Panc1 (cell line): ENCODE measurements at places on chromosomes 4 and X. TPM values are rescaled to one million over a fixed set of nuclear protein-coding genes. Genes with fewer than 3 reads are reported as not detected.

DNA sequence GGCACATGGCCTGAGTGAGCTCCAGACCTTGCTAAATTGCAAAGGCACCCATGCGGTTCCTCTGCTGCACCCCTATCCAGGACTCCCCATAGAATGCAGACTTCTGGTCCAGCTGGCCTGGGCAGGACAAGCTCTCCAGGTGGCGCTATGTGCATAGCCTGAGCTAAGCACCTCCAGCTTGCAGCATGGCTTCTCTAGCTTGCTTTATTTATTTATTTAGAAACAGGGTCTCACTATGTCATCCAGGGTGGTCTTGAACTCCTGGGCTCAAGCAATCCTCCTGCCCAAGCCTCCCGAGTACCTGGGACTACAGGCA is 5.5 kb upstream of the WFS1 start:
- peaks cover 4% of the 10 kb centered on the region; the same call in 1 of the 2 replicates for H3K4me1 ChIP-seq
- H3K4me3 ChIP-seq = no peak overlapping the region
- H3K27me3 ChIP-seq = no peaks in the 10 kb centered on the region

DNA sequence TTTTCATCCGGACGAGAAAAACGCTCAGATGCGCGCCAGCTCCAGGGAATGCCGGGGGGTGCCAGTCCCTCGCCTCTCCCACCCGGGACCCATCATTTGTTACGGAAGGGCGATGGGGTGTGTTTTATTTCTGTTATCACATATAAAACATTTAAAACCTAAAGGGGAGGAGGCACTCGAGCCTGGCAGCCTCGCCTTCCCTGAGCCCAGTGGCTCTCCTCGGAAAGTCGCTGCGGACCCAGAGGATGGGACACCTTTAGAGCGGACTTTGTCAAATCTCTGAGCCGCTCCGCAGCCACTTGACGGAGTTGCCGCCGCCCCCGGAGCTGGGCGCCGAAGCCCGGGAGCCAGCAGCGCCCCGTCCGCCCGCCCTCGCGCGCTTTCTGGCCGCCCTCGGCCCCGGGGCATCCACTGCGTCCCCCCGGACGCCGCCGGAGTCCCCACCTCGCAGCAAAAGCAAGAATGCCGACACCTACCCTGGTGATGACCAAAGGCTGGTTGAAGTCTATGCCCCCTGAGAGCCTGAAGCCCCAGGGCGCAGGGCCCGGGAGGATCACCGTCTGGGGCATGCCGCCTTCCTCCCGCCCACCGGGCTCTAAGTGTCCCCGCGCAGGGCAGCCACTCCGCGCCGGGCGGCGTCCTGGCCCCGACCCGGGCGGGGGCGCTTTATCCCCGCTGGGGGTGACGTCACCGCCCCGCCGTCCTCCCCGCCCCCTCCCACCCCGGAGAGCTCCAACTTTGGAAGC is at the start of gene PDLIM3:
Gene PDLIM3, minus strand, starts transcription at position 642 of the 746 bp plus-strand sequence. Its CDS starts 73 bp downstream, at position 569.
- H3K36me3 ChIP-seq = no peaks in the 10 kb centered on the region; the same call in 1 of the 2 replicates
- H3K27me3 ChIP-seq = peaks cover 25% of the 10 kb centered on the region
- no peak for DNase-seq
- H3K4me1 ChIP-seq = peaks cover 2% of the 10 kb centered on the region; the same call in 1 of the 2 replicates
- H3K4me3 ChIP-seq = peak within 1 kb of the TSS; percentile 44

DNA sequence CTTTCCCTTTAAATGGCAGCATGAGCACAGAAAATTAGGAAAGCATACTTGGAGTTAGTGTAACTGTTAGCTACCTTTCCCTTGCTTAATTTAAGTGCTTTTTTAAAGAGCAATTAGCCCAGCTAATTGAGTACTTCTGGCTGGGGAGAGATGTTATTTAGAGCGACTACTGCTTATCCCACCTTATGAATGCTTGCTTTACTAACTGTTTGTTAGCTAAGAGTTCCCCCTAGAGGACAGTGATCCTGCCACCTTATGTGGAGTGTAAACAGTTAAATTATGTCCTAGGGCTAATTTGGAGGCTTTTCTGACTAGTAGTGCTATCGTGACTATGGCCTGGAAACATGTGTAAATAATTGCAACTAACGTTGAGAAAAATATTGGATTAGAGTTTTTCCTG is 909.4 kb downstream of the FSTL5 start:
- no peak overlapping the region for H3K4me3 ChIP-seq
- no peaks in the 10 kb centered on the region for H3K27me3 ChIP-seq
- no peaks in the 10 kb centered on the region for H3K4me1 ChIP-seq
- DNase-seq = no peak

- no peak overlapping the region for H3K27ac ChIP-seq
- H3K36me3 ChIP-seq = no peaks in the 10 kb centered on the region
- no peak for DNase-seq
- no peaks in the 10 kb centered on the region for H3K4me1 ChIP-seq
- H3K4me3 ChIP-seq = no peak overlapping the region
Observed at GRCh38 chr4:152014280-152014679, 253.5 kb upstream of the GATB start.

DNA sequence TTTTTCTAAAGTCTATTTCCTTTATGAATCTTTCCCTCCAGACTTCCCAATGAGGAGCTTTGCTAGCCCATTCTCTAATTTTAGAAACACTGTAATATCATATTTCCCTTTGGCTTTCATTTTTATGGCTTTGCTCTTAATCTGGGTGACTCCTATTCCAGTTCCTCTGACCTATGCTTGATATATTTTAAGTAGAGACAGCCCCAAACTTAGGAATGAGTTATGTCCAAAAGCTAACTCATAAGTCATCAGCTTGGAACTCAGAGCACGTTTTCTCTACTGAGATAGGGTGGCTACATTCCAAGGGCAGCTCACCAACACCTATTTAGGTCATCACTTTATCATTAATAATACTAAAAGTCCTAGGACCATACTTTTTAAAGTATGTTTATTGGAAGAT is 77.8 kb downstream of the OR13H1 start:
- H3K27ac ChIP-seq = no peak overlapping the region
- H3K36me3 ChIP-seq = no peaks in the 10 kb centered on the region
- H3K4me1 ChIP-seq = no peaks in the 10 kb centered on the region
- peaks cover 20% of the 10 kb centered on the region for H3K27me3 ChIP-seq
- H3K4me3 ChIP-seq = no peak overlapping the region
- no peak for DNase-seq

DNA sequence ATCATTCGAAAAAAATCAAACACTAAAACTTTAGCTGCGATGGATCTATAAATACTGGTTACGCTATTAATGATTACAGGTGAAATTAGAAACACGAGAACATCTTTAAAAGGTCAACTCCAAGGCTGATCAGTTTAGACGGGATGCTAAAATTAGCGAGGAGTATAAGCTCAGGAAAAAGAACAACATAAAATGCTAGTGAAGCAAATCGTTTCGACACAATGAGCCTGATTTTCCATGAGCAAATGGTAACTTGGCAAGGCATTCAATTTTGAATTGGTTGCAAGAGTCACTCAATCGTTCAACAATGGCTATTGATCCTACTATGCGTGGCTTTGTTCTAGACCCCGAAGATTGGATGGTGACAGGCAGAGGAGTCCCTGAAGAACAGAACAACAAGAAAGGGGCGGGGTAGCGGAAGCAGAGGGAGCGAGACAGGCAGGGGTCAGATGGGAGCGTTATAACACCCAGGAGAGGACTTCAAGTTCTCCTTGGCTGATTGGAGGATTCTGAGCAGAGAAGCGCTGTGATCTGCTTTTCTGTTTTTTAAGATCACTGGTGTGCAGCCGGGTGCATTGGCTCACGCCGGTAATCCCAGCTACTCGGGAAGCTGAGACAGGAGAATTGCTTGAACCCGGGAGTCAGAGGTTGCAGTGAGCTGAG is 146.5 kb downstream of the RBM47 start:
- no peaks in the 10 kb centered on the region for H3K4me1 ChIP-seq
- no peaks in the 10 kb centered on the region for H3K36me3 ChIP-seq
- H3K27ac ChIP-seq = no peak overlapping the region
- no peak overlapping the region for H3K4me3 ChIP-seq

DNA sequence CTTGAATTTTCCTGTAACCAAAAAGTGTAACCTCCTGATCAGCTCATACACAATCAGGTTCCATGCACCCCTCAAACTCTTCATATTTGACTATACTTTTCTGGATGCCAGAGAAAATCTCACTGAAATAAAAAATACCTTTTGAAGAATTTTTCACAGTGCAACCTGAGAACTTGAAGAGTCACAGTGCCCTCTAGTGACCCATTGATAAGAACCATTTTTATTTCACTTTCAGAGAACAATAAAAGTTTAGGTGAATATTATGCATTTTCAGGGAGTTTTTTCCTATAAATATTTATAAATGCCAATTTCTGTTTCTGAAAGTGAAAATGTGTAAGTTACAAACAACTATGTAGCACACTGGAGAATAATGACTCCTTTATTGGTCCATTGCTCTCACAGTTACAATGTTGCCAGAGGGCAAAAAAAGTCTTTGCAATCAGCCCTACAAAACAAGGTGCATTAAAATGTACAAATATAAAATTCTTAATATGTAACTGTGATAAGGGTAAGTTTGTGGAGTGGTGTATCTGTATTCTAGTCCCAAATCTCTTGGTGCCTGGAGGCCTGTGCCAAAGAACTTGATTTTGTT is 153.6 kb upstream of the INTU start:
- no peak for DNase-seq
- H3K4me3 ChIP-seq = no peak overlapping the region
- no peaks in the 10 kb centered on the region for H3K27me3 ChIP-seq
- H3K27ac ChIP-seq = no peak overlapping the region

DNA sequence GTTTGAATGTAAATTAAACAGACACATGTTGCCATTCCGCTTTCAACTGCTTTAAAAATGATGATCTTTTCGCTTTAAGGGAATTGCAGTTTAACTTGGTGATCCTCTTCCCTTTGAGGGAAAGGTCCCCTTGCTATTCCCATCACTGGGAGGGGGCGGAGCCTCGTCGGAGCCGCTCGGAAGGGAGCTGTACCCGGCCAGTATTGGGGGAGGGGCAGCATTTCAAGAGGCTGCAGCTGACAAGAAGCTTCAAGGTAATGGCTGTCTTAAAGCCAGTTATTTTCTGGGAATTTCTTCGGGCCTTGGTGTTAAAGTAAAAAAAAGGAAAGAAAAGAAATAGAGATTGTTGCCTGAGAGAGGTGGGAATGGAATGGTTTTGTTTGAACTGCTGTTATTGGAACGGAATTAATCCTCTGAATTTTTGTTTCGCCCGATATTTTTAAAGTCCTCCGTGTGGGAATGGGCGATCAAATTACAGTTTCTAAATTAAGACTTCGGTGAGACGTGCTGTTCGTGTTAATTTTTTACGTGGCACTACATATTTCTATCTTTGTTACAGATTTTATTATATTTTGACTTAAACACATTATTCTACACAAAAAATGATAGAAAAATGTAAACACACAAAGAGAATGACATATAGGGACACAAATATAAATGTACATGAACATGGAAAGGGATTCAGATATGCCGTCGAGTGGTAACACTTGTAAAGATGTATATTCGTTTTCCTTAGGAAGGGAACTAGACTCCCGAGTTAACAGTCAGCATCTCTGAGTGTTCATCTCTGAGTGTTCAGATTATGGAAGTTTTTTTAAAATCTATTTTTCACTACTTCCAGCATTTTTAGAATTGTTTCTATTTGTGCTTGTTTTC is 9.2 kb downstream of the PWWP3B start:
- no peak for DNase-seq
- peak overlapping the region; percentile 30; the same call in 1 of the 2 replicates for H3K4me3 ChIP-seq
- no peaks in the 10 kb centered on the region for H3K36me3 ChIP-seq
- peaks cover 2% of the 10 kb centered on the region; the same call in 1 of the 2 replicates for H3K27me3 ChIP-seq
- H3K27ac ChIP-seq = no peak overlapping the region
- no peaks in the 10 kb centered on the region for H3K4me1 ChIP-seq

GRCh38 chrX:126064901-126065541 is 101.1 kb downstream of the DCAF12L2 start:
- H3K4me1 ChIP-seq = no peaks in the 10 kb centered on the region
- no peaks in the 10 kb centered on the region for H3K27me3 ChIP-seq
- DNase-seq = no peak
- H3K36me3 ChIP-seq = no peaks in the 10 kb centered on the region

The ADAM29 gene
- total RNA-seq = not detected

The PAGE2 gene
- not detected for total RNA-seq

DNA sequence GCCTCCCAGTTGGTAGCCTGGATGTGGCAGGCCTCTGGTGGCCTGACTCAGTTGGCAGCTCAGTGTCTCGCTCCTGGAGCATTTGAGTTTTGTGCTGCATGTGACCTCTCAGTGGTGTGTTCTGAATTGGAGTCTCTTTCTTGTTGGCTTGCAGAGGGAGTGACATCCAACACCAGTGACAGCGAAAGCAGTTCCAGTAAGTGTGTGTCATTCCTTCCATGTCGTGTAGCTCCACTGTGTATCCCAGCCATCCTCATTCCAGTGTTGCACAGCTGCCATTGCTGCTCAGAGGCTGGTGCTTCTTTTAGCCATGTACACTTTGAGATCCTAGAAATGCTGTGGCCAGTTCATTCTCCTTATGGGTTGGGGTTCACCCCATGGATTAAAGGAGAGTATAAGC is 52.4 kb downstream of the DLG3 start:
- no peak overlapping the region for H3K4me3 ChIP-seq
- H3K27me3 ChIP-seq = no peaks in the 10 kb centered on the region
- no peak overlapping the region for H3K27ac ChIP-seq

DNA sequence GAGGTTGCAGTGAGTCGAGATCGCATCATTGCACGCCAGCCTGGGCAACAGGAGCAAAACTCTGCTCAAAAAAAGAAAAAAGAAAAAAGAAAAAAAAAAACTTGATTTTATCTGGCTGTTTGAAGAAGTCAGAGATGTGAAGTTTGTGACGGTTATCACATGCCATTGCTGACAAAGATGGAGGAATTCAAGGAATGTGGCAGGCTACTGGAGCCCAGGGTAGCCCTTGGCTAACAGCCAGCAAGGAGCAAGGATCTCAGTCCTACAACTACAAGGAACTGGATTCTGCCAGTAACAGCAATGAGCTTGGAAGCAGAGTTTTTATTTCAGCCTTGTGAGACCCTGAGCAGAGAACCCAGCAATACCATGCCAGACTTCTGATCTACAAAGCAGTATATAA is 24.3 kb upstream of the TET2 start:
- no peaks in the 10 kb centered on the region for H3K4me1 ChIP-seq
- H3K27me3 ChIP-seq = no peaks in the 10 kb centered on the region
- no peak overlapping the region for H3K4me3 ChIP-seq
- no peak overlapping the region for H3K27ac ChIP-seq

The TBC1D8B gene
- total RNA-seq = 8.9 TPM

The CXCL11 gene
- not detected for total RNA-seq

GRCh38 chr4:88993246-88993645 is 63.7 kb downstream of the FAM13A start:
- H3K27ac ChIP-seq = no peak overlapping the region
- H3K4me1 ChIP-seq = no peaks in the 10 kb centered on the region
- no peak for DNase-seq
- no peaks in the 10 kb centered on the region for H3K27me3 ChIP-seq
- H3K4me3 ChIP-seq = no peak overlapping the region

- H3K36me3 ChIP-seq = no peaks in the 10 kb centered on the region
- peaks cover 14% of the 10 kb centered on the region for H3K4me1 ChIP-seq
- no peak overlapping the region for H3K4me3 ChIP-seq
- H3K27ac ChIP-seq = no peak overlapping the region
- H3K27me3 ChIP-seq = no peaks in the 10 kb centered on the region
Observed at GRCh38 chrX:115581759-115582615, 21.0 kb downstream of the PLS3 start.

DNA sequence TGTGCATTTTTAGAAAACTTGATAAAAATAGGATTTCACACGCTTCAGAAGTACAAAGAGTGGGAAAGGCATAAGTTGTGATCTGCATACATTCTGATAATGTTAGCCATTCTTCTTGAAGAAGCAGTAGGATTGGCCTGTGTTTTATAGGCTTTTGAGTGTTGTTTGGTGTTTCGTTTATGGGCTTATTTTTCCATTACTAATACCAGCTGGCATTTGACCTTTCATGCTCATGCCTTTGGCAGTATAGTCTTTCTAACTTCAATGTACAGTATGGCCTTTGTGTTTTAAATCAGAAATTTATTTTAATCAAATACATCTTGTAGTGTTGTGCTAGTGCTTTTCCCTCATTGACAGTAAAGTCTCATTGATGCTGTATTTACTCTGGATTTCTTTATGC is 51.5 kb upstream of the SLC4A4 start:
- no peak overlapping the region for H3K4me3 ChIP-seq
- DNase-seq = no peak
- H3K4me1 ChIP-seq = no peaks in the 10 kb centered on the region
- H3K36me3 ChIP-seq = no peaks in the 10 kb centered on the region
- H3K27me3 ChIP-seq = no peaks in the 10 kb centered on the region
